ENCODE measurements at places on chromosomes 12 and 14.

- DNase-seq: peak; percentile 15
These were observed 26.3 kb downstream of the SLC15A4 start for GRCh38 chr12:128797119-128798118.

GRCh38 chr14:54718046-54718445, 151.1 kb downstream of the SAMD4A start:
- no peak for DNase-seq

DNA sequence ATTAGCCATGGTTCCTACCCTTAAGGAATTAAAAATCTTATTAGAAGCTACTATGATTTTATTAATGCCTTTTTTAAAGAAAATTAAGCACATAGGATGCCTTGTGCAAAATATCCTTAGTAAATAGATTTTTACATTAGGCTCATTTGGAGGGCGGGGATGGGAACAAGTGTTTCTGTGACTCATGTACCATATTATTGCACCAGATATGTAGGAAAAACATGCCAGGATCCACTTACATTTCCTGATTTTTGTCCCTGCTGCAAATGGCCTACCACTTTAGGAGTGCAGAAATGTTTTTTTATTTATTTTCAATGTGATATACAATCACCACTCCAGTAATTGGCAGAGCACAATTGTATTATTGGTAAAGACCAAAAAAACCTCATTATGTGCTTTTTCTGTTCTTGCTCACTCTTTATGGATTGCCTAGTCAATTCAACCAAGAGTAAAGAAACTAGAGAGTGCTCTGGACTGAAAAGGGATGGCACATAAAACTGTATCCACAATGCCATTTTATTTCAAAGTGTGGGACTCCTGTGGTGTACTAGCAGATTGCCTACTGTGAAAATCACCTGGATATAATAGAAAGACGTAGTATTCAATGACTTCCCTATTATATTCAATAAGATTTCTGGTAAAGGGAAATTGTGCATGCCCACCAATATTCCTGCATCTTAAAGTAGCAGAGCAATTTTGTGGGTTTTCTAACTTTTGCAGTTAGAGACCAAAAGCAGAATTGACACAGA, 86.9 kb downstream of the ANO6 start:
- DNase-seq: peak; percentile 17

- DNase-seq: no peak
These were observed 9.0 kb upstream of the KRT71 start for GRCh38 chr12:52561880-52562449.

DNA sequence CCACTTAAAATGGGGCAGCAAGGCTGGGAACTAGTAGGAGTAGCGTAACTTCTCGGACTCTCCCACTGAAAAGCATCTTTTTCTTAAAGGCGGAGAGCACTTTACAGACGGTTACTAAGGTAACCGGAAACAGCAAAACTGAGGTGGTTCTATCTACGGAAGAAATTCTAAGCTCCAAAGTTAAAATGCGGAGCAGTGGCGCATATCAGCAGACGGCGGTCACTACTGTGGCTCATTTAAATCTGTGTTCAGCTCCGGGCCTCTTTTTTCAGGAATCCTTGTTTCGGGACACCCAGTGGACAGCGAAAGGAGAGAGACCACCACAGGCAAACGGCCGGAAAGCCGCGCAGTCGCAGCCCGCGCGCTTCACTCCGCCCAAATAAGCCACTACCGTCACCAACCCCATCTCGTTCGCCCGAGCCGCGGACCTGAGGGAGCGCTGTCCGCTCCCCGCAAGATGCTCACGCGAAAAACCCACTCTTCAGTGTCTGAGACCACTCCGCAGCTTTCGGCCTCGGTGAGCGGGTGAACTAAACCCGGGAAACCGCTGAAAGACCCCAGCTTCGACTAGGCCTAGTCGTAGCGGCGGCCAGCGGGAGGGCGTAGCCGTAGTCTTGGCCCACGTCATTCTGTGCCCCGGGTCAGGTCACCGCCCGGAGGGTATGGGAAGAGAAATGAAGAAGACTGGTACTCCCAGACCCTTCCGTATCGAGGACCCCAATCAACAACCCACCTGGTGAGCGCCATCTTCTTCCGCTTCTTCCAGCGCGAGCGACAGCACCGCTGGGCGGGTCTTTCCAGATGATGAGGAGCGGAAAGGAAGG, at the start of gene SNW1:
Gene SNW1, minus strand, starts transcription at position 776 of the 824 bp plus-strand sequence. Its CDS starts 29 bp downstream, at position 747.
- peak; percentile 92 for DNase-seq

DNA sequence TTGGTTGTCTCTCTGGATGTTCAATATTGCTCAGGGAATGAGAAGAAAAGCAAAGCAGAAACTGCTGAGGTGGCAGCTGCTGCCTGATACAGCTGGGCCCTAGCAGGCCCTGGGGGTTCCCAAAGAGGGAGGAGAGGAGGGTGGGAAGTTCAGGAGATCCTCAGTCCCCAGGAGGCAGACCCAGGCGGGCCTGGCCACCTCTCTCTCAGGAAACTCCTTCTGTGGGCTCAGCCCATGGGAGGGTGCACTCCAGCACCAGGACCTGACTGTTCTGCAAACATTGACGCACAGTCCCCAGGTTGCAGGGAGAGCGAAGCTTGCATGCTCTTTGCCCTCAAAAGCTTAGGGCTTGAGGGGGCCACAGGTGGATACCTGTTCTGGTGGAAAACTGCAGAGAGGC, 29.6 kb downstream of the IRF2BPL start:
- no peak for DNase-seq

DNA sequence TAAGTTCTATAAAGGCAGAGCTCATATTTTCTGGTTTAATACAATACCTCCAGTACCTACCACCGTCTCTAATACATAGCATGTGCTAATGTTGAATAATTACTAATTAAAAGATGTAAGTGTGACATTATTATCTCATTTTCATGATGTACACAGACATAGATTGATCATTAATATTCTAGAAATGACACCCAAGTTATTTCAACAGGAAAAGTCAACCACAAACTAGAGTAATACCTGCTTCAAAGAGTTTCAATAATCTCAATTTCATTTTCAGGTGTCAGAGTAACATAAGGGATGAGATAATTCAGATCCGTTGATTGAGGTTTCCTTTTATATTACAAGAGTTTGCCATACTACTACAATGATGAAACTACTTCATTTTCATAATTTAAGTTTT, 388.9 kb downstream of the SOX5 start:
- no peak for DNase-seq

GRCh38 chr14:105220699-105221597, 27.4 kb upstream of the BTBD6 start:
- DNase-seq: no peak

GRCh38 chr12:130589540-130590317, 126.4 kb downstream of the RIMBP2 start:
- DNase-seq: no peak

- DNase-seq: no peak
These were observed 30.4 kb upstream of the BEGAIN start for GRCh38 chr14:100617410-100618317.
